ENCODE measurements at places on chromosomes 7 and 10. TPM values are rescaled to one million over a fixed set of nuclear protein-coding genes. Genes with fewer than 3 reads are reported as not detected.
A peak's percentile ranks its signal among the peaks of the same experiment; 100 is the strongest.

DNA sequence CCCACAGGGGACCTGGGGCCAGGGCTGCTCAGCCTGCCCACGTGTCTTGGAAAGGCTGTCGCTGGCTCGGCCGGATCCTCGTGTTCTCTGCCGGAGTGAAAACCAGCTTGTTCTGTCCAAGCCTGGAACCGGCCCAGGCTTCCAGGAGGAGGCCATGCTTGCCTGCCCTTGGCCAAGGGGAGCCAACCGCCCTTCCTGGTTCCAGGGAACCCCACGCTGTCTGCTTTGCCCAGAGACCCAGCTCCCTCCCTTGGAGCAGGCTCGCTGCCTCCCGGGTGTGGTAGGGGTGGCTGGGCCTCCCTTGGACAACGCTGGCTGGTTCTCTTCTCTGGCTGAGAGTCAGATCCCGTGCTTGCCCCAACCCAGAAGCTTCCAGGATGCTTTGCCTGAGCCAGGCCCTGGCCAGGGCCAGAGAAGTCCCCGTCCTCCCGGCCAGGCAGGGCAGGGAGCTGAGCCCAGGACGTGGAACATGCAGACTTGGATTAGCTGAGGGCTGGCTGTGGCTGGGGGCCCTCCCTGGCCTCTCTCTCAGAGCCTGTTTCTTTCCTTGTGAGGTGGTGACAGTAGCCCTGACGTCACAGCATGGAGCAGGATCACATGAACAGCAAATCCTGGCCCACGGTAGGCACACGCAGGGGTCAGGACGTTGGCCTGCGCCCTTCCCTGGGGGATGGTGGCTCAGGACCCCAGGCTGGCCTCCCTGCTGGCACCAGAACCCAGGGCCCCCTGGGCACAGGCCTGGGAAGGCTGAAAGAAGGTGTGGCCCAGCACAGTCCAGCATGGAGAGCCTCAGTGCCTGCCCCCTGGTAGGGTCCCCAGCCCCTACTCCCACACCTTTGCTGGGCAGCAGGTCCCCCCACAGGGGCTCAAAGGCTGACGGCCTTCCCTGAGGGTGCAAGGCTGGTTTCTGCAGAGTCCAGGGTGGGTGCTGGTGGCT lies 67.5 kb downstream of the PWWP2B start:
- DNase-seq = peak; percentile 81

- DNase-seq = no peak
Measured at GRCh38 chr10:118534136-118534535, 61.3 kb downstream of the PRLHR start.

- DNase-seq = no peak
Measured at GRCh38 chr10:76651154-76651553, 986.5 kb downstream of the KCNMA1 start.

DNA sequence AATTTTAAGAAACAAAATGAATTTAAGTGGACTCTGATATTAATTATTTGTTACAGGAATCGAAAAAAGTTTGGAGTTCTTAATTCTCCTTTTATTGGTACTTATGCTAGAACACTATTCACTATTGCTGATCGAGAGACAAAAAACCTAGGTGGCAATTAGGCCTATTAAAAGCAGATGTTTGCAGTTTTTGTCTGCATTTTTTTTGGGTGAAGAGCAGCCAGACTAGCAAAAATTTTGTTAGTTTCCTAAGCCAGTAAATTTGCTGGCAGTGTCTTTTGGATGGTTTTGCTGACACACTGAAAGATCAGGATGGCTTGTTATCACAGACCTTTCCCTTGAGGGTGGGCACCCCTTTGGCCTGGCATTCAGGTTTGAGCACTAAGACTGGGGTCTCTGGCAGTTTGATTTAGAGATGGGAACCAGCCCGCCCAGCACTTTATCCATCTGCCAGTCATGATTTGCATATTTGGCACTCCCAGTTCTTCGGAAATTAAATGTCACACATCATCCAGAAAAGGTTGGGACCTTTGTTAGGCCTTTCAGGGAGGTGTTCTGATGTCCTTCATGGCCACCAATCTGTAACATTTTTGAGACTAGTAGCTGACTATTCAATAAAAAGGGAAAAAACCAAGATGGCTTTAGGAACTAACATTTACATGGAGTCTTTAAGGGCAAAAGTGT lies 57.3 kb downstream of the INPP5F start:
- no peak for DNase-seq

The C10orf67 gene
- polyA plus RNA-seq = not detected

GRCh38 chr10:70478191-70479164 lies at the start of gene PALD1:
TSS of gene PALD1 (plus strand) at chr10:70478767. CDS start at chr10:70525952, 47,185 bp downstream.
- peak; percentile 91 for DNase-seq

DNA sequence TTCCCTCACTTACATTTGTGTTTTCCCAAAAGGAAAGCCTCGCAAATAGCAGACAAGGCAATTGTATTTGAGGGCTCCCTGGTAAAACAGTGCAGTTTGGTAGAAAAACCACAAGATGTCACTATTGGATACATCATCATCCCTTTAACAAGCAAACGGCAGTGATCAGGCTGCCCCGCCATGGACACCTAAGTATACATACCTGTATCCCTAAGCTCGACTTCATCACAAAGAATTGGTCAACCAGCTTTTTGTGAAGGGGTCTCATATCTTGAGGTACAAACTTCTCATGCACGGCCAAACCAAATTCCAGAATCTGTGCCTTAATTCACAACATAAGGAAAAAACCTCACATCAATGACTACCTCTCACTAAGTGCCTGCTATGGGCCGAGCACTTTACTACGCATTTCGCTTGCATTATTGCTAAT lies 179.5 kb upstream of the IMMP2L start:
- peak; percentile 69 for DNase-seq

- DNase-seq = no peak
Measured at GRCh38 chr10:74039561-74040145, 41.7 kb downstream of the VCL start.

The CHST12 gene
- polyA plus RNA-seq = 6.0 TPM

The C10orf95 gene
- polyA plus RNA-seq = 0.53 TPM

DNA sequence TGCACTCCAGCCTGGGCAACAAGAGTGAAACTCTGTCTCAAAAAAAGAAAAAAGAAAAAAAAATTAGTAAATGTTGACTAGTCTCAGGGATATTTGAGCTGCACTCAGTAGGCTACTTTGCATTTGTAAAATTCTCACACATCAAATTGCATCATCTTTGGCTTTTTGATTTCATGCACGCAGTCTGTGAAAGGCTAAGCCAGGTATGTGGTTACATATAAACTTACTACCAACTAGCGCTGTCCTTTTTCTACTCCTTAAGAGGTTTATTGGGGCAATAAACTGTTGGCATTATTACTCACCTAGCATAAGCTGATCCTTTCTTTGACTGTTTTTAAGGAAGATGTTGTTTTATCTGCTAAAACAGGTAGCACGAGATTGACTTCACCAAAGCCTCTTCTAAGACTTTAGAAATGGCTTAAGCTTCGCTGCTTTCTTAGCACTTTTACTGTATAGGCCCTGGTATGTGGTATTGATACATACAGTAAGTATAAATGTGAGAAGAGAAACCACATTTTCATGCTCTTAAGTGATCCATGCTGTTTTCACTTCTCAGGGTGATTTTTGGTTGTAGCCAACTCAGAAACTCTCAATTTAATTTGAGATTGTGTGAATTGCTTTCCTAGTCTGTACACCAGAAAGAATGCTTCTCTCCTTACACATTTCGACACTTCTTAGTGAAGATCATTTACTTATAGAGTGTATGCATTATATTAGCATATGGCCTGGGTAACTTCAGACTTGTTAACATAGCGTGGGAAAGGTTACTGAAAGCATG lies 323.9 kb downstream of the AUTS2 start:
- no peak for DNase-seq

DNA sequence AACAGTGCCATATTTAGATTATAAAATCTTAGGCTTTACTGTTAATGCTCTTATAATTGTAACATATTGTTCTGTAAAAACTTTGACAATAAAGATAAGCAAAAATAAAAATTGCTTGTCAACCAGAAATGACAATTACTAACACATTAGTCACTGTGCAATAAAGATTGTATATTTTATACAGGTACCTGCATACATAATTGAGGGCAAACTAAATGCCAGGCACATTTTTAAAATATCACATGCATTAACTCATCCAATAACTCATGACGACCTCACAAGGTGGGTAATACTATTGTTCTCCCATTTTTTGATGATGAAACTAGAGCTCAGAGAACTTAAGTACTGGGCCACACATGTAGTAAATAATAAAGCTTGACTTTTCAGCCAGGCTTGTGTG lies 1020.2 kb upstream of the C7orf33 start:
- DNase-seq = no peak

GRCh38 chr10:128125416-128125943 lies 743 bp downstream of the MKI67 start:
- DNase-seq = peak; percentile 41

- DNase-seq = no peak
Measured at GRCh38 chr7:32116436-32116835, 46.2 kb upstream of the PDE1C start.

DNA sequence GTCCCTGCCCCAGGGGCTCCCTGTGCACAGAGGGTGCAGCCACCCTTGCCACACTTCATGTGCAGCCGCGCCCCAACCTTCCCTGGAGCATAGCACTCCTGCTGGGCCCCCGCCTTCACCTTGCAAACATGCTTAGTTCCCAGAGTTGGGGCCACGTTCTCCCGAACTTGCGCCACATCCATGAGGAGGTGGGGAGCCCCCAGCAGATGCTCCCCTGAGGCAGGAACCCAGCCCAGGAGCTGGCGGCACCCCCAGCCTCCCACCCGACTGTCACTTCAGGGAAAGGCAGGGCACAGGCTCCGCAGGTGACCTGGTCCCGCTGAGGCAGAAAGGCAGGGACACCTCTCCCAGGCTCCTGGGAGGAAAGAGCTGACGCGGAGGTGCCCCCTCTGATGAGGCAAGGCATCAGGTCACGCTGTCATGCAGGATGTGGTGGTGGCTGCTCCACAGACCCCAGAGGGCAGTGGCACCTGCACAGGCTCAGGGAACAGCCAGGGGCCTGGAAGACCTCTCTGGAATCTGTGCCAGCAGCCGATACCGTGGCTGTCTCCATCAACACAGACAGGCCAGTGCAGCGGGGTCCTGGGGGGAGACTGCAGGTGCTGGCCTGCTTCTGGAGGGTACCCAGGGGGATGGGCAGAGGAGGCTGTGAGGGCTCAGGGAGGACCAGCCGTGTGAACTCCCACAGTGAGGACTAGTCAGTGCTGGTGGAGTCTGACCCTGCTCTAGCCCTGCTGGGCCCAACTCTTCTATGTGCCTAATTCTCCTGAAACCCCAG lies 221.3 kb downstream of the MAD1L1 start:
- no peak for DNase-seq

GRCh38 chr7:114835303-114835702 lies 86.6 kb upstream of the MDFIC start:
- no peak for DNase-seq

- no peak for DNase-seq
Measured at GRCh38 chr7:158064631-158065030, 523.0 kb downstream of the PTPRN2 start.

DNA sequence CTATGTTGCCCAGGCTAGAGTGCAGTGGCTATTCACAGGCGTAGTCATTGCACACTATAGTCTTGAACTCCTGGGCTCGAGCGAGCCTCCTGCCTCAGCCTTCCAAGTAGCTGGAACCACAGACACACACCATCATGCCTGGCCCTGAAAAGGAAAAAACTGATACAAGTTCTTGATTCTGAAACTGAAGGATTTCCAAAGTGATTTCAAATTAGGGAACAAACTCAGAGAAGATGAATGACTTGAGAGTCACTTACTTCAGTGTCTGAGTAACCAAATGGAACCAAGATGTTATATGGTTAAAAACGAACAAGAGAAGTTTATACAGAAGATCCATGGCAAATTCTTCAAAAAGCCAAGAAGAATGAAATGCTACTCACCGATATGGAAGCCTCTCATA lies 14.4 kb downstream of the CWF19L1 start:
- no peak for DNase-seq

- no peak for DNase-seq
Measured at GRCh38 chr7:90586091-90586490, 10.0 kb upstream of the CDK14 start.

GRCh38 chr10:111158595-111158994 lies 81.8 kb downstream of the ADRA2A start:
- no peak for DNase-seq

- no peak for DNase-seq
Measured at GRCh38 chr10:49834976-49835375, 72.9 kb upstream of the OGDHL start.
